ENCODE measurements at places on chromosomes 7 and 10.

DNA sequence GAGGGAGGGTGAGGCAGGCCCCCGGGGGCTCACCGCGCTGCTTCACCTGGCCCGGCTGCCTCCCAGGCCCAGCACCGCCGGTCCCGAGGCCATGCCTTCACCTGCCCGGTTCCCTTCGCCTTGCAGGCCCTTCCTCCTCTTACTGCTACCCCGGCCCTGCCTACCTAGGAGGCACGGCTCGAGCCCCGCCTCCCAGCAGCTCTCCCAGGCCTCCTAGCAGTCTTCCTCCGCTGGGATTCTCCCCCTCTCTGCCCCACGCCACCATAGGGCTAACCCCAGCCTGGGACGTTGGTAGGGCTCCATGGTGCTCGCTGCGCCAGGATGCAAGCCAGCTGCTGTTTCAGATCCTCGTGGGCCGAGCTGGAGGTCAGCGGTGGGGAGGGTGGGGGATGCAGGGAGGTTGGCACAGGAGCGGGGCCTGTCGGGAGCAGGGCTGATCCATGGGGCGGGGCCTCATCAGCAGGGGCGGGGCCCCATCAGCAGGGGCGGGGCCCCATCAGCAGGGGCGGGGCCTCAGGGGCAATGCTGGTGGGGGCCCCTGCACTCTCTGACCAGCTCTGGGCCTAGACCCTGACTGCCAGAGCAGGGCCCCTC is 63.3 kb downstream of the RASGEF1A start:
- DNase-seq: peak; percentile 32

GRCh38 chr10:75525067-75525466 is 93.6 kb downstream of the LRMDA start:
- no peak for DNase-seq

- DNase-seq: no peak
Observed at GRCh38 chr10:108836362-108836761, 1086.9 kb downstream of the XPNPEP1 start.

GRCh38 chr10:73168465-73168803 is 515 bp downstream of the FAM149B1 start:
- DNase-seq: no peak

DNA sequence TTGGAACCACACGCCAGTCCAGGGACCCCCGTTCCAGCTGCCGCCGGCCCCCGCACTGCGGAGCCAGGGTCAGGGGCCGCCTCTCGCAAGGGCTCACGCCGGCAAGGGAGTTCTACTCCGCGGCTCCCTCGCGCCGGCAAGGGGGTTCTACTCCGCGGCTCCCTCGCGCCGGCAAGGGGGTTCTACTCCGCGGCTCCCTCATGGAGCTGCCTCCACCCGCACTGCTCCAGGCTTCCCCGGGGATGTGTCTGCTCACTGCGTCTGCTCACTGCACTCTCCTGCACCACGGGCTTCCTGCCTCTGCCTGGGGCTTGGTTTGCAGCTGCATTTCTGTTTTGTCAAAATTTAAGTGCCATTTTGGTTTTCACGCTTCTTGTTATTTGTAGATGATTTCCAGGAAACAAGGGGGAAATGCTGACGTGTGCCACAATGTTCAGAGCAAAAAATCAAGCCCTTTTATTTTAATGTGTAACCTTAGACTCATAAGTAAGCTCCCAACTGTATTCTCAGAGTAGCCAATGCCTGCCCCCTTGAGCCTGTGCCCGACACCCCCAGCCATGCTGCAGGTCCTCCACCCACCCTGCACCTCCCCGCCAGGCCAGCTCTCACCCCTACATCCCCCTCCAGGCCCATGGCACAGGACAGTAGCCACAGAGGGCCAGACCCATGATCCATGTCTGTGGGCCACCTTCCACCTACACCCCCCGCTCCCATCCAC is 246.2 kb downstream of the MAD1L1 start:
- DNase-seq: no peak

GRCh38 chr7:64614812-64615211 is 51.1 kb upstream of the ZNF107 start:
- DNase-seq: no peak

DNA sequence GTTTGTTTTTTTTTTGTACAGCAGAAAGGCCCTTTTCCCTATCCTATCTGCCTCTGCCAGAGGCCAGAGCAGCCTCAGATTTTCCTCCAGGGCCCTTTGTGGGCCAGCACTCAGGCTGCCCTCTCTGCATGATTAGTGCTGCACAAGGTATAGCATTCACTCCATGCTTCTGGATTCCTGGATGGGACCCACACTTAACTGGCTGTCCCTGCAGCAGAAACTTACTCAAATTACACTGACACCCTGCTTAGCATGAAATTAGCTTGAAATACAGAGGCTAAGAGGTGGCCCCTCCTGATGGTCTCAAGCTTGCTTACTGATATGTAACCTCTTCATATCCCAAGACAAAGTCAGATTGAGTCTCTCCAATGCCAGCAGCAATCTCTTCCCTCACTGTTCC is 239.3 kb downstream of the SORCS1 start:
- no peak for DNase-seq

DNA sequence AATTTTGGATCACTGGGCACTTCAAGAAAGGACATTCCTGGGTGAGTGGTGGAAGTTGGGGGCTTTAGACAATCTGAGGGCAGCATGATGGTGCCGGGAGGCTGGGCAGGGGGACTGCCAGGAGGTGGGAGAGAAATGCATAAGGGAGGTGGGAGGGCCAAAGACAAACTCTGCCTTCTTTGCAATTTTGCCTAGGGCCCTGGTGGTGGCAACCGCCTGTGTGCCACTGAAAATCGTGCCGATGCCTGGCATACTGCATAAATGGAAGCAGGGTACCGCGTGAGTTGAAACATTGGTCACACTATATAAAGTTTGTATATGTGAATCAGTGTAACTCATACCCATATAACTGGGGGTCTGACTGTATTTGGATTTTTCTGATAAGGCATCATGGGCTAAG is 3.3 kb downstream of the LUC7L2 start:
- no peak for DNase-seq

DNA sequence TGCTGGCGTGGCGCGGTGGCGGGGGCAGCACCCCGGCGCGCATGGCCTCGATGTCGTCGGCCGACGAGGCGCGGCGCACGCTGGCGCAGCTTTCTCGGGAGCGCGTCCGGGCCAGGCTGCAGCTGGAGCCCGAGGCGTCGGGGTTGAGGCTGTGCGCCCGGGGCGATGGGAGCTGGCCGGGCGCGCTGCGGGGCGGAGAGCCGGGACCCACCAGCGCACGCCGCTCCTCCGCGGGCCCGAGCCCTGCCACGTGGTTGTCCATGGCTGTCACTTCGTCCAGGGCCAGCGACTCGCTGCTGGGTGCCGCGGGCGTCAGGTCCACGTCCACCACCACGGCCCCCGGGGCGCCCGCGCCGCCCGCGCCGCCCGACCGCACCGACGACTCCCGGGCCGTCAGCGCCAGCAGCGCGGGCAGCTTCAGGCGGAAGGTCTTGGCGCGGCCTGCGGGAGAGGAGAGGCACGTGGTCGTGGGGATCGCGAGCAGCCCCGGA is 20.0 kb downstream of the KCNH2 start:
- no peak for DNase-seq

- DNase-seq: no peak
Observed at GRCh38 chr7:104106108-104106905, 101.5 kb downstream of the ORC5 start.

GRCh38 chr7:33590916-33591315 is 314.4 kb upstream of the BMPER start:
- DNase-seq: no peak

- no peak for DNase-seq
Observed at GRCh38 chr7:106744563-106745091, 83.7 kb upstream of the CCDC71L start.

DNA sequence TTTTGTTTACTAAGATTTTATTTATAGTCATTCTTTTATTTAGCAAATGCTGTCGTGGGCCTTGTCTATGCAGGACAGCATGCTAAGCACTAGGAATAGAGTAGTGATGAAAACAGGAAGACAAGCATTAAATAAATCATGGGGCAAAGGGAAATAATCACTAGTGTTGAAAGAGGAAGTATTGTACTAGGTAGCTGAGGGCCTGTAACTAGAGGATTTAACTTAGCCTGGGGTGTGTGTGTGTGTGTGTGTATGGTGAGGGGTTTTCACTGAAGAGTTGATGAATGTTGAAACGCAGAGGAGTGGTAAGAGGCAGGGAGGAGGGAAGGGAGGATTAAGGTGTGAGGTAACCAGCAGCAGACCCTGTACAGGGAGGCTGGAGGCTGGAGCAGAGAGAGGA is 446.4 kb downstream of the SDK1 start:
- no peak for DNase-seq

Measured in GM12892 (cell line).